ENCODE measurements at places on chromosomes 7 and 10.

DNA sequence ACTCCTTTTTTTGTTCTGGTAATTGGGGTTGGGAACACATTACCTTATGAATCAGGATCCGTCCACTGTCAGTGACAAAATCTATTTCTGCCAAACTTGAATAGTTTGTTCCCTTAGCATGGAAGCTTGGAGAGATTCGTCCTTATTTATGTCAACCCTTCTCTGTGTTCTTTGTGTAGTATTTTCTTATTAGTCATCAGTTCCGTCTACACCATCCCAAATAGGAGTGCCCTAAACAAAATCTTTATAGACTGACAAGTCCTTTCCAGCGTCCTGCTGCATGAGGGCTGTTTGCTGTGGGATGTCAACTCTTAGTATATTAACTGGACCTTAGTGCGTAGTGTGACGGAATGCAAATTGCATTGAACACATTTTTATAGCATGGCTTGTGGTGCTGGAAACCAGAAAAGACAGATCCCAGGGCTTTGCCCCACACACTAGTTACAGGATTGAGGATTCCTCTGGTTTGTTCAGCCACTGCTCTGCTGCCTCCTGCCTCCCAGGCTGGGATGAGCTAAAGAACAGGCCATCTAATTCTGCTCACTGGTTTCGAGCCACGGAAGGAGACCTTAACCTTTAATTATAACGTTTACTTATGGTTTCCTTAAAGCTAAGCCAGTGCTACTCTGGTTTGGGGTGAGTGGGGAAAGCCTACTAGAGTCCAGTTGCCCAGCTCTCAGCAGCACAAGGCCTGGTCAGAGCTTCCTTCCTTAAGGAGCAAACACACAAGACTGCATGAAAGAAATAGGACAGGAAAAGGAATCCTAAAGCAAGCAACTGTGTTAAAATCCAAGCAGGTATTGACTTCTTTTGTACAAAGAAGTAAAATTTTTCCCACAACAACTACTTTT is 194.4 kb downstream of the CCSER2 start:
- DNase-seq: no peak

DNA sequence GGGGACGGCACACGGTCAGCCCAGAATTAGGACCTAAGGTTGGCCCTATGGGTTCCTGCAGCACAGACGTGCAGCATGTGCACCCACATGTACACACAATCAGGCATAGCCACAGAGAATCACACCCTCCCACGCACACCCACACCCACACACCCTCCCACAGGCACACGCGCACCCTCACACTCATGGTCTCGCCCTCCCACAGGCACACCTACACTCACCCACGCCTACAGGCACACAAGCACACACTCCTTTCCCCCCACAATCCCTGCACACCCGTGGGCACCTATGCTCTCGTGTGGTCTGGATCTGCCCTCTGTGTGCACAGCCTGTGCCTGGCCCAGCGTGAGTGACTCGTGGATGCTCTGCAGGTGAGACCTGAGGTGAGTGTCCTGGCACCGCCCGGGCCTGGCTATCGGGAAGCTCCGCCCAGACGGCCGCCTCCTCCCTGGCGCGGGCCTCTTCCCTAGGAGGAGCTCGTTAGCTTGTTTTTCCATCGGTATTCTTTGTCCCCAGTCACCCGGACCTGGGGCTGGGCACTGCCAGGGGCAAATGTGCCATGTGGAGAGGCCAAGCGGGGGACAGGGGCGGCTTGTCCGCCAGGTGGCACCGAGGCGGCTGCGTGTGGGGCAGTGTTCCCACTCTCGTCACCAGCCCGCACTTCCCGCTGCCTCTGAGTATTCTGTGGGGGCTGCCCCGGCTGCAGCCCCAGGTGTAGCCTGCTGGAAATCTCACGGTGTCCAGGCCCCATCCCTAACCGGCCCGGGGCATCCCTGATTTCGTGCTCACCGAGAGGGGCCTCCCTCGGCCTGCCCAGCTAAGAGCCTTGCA is 110.2 kb upstream of the FAM20C start:
- DNase-seq: no peak

- DNase-seq: no peak
Observed at GRCh38 chr10:91350651-91351081, 59.5 kb upstream of the HECTD2 start.

GRCh38 chr10:63711361-63711760 is 190.2 kb downstream of the REEP3 start:
- DNase-seq: no peak

GRCh38 chr10:110985497-110986275 is 66.3 kb downstream of the SHOC2 start:
- no peak for DNase-seq

DNA sequence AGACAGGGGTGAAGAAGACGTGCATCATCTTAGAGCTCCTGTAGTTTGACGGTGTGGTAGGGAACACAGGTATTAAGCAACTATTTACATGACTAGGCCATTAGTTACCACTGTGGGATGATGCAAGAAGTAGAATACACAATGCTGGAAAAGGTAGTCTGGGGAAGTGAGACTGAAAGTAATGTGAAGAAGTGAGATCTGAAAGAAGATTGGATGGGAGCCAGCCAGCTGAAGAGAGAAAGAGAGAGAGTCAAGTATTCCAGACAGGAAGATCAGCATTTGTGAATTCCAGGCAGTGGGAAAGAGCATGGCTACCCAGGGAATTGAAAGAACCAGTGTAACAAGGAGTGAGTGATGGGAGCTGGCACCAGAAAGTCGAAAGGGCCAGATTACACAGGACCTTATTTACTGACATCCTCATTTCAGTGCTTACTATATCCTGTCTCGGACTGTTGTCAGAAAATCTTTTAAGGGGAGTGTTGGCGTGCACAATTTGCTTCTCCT is 4.0 kb upstream of the CFAP58 start:
- no peak for DNase-seq

GRCh38 chr7:45132708-45133320 is 21.3 kb upstream of the TBRG4 start:
- DNase-seq: no peak

DNA sequence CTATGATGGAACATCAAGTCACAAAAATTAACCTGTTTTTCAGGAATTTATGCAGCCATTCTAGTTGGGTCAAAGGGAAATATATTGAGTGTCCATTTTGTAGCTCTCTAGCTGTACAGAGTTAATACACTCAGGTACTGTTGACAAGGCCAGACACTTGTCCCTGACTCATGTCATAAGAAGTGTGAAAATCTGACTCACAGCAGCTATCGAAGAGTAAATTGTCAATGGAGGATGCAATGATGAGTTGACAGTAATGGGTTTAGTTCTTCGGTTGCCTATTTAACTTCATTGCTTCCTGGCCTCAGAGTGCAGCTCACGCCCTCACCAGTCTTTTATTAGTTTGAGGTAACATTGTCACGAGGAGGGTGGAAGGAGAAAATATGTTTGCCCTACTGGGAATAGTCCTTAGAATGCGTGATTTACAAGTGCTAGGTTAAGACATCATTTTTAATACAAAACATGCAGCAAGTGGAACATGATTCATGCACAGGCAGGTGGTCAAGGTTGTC is 255.1 kb downstream of the XPNPEP1 start:
- DNase-seq: no peak

GRCh38 chr10:123611243-123611642 is 54.9 kb upstream of the GPR26 start:
- DNase-seq: no peak

DNA sequence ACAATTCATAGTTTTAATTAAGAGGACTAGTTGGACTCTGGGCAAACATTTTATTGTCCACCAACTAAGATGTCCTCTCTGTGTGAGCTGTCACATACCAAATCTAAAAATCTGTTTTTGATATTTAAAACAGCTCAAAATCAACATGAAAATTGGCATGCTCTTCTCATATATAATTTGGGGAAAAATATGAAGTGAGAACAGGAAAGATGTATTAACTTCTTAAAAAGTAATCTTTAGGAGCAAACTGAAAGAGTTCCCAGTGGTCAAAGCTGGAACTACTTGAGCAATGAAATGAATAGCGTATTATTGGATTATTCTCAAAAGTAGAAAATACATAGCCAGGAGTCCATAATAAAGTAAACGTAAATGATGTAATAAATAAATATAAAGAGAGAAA is 147.2 kb downstream of the DYNC1I1 start:
- DNase-seq: no peak

Measured in NCI-H2029 (cell line).